ENCODE measurements at places on chromosomes 5 and 9. TPM values are rescaled to one million over a fixed set of nuclear protein-coding genes. Genes with fewer than 3 reads are reported as not detected.

DNA sequence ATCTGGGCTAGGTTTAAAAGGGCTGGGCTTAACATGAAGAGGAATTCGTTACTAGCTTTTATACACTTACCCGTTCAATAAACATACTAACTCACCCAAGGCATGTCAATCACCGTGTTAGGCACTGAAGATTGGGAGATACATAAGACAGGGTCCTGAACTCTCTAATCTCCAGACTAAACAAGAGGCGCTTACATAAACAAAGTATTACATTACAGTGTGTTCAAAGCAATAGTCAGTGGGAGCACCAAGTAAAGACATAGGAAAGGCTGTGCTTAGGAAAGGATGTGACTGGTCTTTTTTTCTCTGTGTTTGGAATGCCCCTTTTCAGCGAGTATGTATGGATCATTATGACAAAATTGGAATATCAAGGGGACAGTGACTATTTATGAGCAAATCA is 203.6 kb upstream of the ADRA1B start:
- peak; percentile 63 for DNase-seq

DNA sequence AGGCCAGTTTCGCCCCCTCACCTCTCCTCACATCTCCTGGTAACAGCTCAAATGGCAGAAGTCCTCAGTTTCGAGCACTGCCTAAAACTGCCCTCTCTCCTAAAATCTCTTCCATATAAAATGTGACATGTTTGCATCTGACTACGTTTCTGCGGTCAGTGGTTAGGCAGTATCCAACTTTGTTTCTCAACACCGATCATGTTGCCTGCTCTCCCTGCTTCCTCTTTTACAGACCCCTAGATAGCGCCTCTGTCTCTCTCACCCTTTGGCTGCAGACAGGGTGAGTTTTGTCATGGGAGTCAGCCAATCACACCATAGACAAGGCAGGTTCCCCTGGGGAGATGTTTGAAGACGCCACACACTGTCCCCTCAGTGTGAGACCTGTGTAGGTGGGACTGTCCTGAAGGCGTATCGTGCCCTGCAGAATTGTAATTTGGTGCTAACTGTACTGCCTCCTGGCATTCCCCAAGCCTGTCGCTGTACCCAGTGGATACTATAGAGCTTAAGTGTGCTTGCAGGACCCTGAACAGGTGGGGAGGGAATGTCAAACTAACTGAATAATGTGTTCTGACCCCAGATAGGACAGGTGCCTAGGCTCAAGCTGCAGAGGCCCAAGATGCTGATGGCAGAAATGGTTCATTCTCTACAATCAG is 1.1 kb downstream of the HEXB start:
- no peak for DNase-seq

DNA sequence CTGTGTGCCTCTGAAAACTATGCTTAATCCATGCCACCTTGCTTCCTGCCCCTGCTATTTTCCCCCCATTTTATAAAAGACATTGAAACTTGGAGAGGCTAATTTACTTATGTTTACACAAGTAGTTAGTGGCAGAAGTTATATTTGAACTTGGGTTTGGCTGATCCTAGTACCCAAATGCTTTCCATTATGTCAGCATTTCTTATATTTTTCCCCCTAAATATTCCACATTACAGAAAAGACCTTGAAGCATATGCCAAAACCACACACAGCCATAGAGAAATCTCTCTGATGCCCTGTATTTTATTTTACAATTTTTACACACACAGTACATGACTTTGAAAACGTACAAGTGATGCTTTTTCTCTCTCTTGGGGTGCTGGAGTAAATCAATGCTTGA is 11.2 kb downstream of the C1QTNF2 start:
- DNase-seq: no peak

GRCh38 chr5:66828046-66828547 is 231.9 kb downstream of the MAST4 start:
- DNase-seq: no peak

DNA sequence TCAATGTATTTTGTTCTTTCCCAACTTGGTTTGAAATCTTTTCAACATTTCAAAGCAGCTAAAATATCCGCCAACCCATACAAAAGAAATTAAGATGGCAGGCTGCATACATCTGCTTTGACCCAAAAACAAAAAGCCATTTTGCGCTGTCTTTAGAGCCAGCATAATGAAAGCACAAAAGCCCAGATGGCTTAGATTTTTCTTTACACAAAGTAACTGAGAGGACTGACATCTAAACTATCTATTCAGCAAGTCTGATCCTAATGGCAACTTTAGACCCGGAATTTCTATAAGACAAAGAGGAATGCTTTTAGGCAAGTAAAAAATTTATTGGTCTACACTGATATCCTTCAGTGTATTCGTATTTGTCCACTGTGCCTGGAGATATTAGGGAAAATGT is 86.3 kb downstream of the MYO10 start:
- no peak for DNase-seq

- DNase-seq: no peak
These were observed 73.8 kb downstream of the JAKMIP2 start for GRCh38 chr5:147708708-147709107.

DNA sequence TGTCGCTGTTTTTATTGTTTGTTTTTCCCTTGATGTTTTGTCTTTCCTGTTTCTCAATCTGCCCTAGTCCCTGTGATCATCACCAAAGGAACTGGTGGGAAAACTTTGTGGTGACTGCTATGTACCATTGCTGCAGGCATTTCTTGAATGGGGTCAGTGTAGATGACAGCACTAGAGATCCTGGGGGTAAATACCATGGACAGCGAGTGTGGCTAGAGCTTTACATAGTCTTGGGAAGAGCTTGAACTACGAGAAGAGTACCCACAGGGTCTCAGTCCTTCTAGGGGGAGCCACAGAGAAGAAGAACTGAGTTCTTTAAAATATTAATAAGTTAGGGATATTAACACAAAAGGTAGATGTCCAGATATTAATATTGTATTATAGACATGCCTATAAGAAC is 138.8 kb downstream of the PAM start:
- no peak for DNase-seq

Gene WNT8A
- 0.12 TPM for total RNA-seq

Gene ARSK
- total RNA-seq: 12.3 TPM

Gene OMD
- not detected for total RNA-seq
